Left renal cortex interstitium (tissue), 4 donors: ENCODE measurements at places on chromosomes 1 and 21.
A peak's percentile ranks its signal among the peaks of the same experiment; 100 is the strongest.

- DNase-seq = no peak
These were observed 250.0 kb downstream of the FOXD2 start for GRCh38 chr1:47687631-47688460.

GRCh38 chr1:51329443-51330325, 678 bp downstream of the TTC39A start:
- DNase-seq = no peak

GRCh38 chr1:223180731-223181321, 37.8 kb upstream of the TLR5 start:
- DNase-seq = no peak

DNA sequence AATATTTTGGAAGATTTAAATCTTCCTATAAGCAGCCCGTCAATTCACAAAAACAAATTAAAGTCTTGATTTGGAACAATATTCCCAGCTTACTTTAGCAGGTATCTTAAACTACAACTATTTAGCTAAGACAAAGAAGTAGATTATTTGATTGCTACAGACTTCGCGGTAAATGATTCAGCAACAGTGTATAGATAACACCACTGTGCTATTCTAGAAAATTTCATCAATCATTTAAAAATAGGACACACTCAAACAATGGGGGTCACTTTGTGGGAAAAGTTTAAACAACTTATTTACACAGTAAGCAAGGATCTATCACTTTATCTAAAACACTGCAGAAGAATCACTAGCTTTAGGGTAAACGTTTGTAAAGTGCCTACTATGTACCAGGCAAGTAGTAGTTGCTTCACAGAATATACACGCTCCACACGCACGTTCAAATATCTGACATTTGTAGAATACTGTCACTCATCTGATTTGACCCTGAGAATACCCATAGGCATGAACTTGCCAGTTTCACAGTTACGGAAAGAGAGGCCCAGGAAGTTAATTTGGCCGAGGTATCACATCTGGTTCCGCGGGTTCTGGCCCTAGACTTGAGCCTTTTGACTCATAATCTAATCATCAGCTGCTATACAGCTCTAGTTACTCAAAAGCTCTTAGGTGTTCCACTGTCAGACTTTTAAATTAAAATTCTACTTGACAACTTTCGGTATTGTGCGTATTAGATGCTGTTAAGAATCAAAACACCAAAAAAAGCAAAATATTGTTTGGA, 876 bp downstream of the DENND2C start:
- DNase-seq = no peak

DNA sequence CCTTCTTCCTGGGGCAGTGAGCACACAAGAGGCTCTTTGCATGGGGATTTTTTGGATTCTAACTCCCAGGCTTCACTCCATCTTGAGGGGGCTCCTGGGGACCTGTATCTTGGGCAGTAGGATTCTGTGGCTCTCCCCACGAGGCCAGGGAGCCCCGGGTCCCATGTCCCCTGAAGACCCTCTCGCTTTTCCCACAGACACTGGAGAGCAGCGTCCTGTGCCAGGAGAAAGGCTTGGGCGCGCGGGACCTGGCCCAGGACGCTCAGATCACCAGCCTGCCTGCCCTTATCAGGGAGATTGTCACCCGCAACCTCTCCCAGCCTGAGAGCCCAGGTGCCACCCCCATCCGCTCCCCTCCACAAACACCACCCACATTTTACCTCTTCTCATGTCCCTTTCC, 735 bp downstream of the CROCC start:
- DNase-seq = no peak

DNA sequence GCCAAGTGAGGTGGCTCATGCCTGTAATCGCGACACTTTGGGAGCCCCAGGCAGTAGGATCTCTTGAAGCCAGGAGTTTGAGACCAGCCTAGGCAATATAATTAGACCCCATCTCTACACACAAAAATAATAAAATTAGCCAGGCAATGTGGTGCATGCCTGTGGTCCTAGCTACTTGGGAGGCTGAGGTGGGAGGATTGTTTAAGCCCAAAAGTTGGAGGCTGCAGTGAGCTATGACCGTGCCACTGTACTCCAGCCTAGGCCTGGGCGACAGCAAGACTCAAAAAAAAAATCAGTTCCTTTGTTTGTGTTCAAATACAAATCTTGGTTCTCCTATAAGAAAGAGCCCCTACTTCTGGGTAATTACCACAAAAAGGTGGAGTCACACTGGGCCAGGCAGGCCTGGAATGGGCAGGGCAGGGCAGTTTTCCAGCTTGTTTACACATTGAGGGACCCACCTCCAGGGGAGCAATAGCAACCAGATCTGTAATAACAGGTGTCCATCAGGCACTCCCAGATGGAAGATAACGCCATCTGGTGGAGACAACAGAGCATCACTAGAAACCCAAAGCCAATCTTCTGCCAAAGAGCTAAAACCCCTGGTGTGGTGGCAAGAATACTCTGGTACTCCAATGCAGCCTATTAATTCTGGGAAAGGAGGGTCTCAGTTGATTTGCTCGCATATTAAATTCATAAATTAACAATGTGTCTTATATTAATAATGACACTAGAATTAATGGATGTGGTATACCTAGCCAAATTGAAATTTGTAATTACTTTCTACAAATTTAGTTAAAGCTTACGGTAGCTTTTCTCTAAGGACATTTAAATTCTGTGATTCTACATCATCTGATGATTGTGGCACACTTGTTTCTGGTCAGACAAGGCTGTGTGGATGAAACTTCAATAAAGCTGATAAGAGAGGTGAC, 13.2 kb downstream of the PPP1R15B start:
- DNase-seq = peak; percentile 34

DNA sequence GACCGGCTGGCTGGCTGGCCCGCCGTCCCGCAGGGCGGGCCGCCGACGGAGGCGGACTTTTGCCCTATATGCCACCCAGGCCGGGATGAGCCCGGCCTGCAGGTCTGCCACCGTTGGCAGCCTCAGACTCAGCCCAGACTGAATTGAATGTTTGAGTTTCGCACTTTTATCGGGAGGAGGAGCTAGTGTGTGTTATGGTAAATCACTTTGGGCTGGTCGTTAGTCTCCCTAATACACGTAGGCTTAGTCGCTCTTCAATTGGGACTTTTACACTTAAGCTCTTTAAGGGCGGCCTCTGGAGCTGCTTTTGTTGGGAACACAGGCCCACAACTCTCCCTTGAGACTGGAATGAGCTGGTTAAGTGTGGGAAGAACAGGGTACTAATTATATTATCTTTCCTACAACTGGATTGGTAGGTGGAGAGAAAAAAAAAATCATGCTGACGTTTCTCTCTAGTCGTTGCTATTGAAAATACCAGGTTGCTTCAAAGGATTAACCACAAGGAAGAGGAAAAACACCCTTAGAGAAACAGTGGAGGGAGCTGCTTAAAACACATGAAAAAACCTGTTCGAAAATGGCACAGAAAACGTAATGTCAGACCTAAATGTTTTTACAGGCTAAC, 1.4 kb upstream of the IRF2BP2 start:
- peak; percentile 77 for DNase-seq
